Activated CD4-positive, alpha-beta T cell treated with anti-CD3 and anti-CD28 coated beads for 36 hours (primary cell): ENCODE measurements at places on chromosomes 4 and X. TPM values are rescaled to one million over a fixed set of nuclear protein-coding genes. Genes with fewer than 3 reads are reported as not detected.

Gene DUX4
- total RNA-seq: not detected

DNA sequence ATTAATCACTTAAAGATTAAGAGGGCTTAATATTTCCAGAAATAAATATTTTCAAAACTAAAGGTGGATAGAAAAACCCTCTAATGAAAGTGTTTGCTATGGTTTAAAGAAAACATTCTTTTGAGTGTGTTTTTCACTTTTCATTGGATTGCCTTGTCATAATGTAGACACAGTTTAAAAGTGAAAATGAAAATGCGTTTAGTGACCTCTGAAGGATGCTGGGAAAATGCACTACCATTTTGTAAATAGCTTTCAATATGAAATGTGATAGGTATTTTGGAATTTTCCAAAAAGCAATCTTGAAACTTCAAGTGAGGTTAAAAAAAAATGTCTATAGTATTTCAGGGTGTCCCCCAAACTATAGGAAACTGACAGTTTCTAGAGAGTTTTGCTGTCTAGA lies 642.2 kb downstream of the C4orf33 start:
- no peak for DNase-seq

Gene GK
- total RNA-seq: 77.8 TPM

- DNase-seq: no peak
Measured at GRCh38 chrX:130887376-130887775, 15.6 kb downstream of the ENOX2 start.

DNA sequence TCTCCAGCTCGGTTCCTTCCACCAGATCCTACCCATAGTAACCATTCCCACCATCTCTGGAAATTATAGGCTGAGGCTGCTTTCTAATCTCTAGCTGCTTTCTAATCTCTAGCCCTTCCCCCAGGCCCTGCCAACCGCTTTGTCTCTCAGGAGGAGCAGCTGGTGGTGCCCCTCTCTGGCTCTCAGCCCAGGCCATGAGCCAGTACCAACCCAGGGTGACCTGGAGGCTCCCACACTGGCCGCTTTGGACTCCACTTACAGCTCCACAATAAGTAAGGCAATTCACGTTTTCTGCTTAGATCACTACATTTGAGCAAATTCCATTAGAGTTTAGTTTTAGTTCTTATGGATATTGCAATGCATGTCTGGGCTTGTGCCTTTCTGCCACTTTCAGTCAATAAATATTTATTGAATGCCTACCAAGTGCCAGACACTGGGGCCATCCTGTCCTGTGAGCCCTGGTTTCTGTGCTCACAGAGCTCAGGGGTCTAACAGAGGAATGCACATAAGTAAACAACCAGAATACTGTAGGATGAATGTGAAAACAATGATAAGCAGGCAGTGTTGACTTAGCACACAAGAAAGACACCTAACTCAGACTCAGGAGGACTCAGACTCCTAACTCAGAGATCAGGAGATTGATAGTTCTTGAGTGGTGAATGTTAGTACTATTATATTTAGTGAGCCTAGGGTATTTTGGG lies 38.9 kb downstream of the SMC1A start:
- DNase-seq: no peak

Gene PLAC1
- 0.18 TPM for total RNA-seq

GRCh38 chr4:1784395-1784788 lies 8.7 kb upstream of the FGFR3 start:
- DNase-seq: no peak

Gene GSX2
- not detected for total RNA-seq

DNA sequence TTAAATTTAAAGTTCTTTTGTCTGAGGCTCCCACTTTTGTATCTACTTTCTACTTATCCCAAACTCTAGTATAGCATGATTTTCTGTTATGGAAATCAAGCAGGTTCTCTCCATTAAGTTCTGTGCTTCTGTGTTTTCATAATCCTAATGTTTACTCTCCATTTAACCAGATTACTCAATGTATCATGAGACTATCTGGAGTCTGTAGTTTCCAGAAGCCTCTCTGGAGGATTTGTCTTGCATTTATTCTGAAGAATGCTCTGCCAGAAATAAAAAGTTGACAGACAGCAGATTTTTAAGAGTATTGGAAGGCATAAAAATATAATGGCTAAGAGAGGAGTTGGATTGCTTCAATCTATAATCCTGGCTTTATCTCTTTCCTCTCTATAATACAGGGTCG lies 39.2 kb upstream of the PLS3 start:
- DNase-seq: no peak

- peak; percentile 3 for DNase-seq
Measured at GRCh38 chrX:110743679-110744340, 51.8 kb downstream of the CHRDL1 start.

DNA sequence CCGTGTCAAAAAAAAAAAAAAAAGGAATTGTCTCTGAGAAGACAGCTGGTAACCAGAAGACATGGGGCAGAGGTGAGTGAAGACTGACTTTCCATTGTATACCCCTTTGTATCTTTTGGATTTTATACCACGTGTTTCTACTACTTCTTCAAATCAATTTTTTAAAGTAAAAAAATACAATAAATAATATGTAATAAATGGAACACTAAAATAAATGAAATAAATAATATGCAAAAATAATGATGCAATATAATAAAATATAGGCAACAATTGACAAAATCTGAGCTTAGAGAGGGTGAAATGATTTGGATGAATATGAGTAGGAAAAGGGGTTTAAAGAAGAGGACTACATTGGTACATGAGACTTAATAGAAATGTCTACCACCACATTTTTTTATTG lies 155.8 kb downstream of the IL15 start:
- DNase-seq: no peak

DNA sequence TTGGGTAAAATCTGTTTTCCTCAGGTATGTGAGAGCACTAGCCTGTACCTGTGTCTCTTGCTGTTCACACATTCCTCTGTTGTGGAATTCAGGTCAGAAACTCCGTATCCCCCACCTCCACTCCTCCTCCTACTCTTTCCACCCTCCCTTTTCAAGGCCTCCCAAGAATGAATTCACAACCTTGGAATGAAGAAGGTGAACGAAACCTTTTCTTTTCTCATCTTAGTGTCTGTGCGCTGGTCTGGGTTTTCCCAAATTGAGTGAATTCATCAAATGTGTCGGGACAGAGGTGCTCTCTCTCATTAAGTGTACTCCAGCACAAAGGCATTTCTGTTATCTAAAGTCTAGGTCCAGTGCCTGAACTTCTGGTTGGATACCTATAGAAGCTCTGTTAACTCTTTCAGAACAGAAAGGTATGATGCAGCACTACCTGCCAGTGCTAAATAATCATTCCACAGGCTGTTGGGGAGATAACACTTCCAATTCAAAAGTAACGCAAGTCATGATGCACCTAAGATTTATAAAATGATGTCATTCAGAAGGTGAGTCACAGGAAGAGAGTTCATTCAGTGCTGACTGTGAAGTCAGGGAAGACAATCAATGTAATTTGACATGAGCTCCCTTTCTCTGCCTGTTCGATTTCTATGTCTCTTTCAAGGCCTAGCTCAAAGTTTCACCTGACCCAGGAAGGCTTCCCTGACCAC lies 41.9 kb downstream of the COL4A6 start:
- DNase-seq: no peak

Gene RBMXL3
- total RNA-seq: not detected

Gene ACTRT1
- total RNA-seq: not detected

DNA sequence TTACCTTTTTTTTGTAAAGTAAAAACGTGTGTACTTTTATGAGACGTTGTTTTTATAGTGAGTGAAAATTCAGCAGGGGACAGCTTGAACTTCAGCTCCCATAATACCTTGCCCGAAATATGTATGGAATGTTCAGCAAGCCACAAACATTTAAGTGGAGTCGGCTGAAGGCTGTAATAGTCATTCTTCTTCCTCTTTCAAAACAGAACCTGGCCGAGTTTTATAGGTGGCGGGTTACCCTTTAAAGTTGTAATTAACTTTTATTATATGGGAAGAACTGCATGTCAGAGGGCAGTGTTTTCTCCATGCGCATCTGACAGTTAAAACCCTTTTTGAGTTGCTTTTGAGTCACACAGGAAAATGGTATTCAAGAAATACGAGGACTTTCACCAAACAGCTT lies 50.7 kb downstream of the CLDN34 start:
- no peak for DNase-seq

Gene CNKSR2
- 7.3 TPM for total RNA-seq
